ENCODE measurements at places on chromosomes 1 and 21. TPM values are rescaled to one million over a fixed set of nuclear protein-coding genes. Genes with fewer than 3 reads are reported as not detected.
A peak's percentile ranks its signal among the peaks of the same experiment; 100 is the strongest.

DNA sequence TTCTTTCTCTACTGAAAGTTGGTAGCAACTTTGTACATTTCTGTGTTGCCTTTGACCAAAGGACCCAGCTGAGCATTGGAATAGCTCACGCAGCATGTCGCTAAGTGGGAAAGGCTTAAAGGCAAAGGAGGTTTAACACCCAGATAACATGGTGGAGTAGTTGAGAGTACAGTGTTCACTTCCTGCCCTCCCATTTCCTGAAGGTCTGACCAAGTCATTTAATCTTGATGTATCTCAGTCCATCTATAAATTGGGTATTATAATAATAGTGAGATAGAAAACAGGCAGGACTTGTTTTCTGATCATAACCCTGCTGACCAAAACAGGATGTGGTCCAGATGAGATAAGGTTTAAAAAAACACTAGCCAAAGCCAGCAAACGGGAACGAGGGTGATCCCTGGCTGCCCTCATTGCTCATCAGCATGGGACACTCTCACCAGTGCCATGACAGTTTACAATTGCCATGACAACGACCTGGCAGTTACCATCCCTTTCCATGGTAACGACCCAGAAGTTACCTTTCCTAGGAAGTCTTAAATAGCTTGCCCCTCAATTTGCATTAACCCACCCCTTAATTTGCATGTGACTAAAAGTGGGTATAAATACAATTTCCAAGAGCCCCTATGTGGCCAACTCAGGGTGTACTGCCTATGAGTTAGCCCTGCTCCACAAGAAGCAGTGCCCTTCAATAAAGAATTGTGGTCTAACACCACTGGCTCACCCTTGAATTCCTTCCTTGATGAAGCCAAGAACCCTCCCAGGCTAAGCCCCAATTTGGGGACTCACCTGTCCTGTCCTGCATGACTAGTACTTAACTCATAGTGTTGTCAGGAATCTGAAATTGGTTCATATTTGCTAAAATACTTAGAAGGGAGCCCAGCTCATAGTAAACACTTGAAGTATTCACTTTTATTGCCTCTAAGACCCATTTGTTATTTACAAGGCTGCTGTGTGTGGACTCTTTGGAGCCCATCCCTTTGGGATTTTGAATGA, 28.4 kb upstream of the FHAD1 start:
- DNase-seq, result no peak

DNA sequence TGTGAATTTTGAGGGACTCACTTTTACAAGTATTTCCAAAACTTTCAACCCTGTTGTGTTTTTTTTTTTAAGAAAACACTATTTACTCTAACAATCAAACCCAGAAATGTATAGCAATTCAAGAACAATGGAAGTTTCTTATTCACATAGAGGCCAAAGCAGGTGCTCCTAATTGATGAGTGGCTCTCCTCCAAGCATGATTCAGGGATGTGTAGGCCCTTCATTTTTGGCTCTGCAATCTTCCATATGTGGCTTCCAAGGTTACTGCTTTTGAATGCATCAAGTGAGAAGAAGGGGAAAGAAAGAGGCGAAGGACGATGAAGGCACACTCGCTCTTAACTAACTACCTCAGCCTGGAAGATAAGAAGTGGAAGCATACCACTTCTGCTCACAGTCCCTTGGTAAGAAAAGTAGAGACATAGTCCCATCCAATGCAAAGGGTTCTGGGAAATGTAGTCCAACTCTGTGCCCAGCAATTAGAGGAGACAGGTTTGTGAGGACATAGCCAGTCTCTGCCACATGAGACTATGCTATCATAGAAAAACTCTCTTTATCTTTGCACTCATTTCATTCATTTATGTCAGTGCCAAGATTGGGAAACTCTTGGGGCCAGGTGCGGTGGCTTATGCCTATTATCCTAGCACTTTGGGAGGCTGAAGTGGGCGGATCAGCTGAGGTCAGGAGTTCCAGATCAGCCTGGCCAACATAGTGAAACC, 46.0 kb downstream of the OPTC start:
- no peak for DNase-seq

- DNase-seq, result no peak
Observed at GRCh38 chr1:65581119-65581518, 160.7 kb downstream of the LEPR start.

DNA sequence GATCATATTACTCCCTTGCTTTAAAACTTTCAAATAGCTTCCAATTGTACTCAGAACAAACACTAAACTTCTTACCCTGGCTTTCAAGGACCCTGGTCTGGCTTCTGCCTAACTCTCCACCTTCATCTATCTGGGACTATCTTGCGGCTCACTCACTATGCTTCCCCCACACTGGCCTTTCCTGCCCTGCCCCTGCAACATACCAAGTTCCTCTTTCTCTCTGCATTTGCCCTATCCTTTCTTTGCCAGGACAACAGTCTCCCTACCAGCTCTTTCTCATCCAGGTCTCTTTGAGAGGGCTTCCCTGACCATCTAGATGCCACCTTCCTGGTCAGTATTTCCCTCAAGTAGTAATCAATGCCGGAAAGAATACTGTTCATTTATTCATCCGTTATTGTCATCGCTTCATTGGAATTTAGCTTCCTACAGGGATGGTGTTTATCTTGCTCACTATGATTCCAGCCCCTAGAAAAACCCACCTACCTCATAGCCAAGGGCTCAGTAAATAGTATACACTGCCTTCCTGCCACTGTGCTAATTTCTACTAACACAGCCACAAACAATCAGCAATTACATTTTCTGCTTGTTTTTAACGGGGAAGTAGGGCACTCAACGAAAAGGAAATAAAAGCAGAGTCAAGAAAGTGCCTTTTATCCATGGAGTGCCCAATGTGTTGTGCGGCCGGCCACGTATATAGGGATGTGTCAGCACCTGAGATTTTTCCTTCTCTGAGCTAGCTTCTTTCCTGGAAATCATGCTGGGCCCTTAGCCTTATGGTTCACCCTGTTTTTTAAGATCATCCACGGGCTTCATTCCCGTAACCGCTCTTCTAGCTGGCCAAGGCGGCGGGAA, 521 bp upstream of the CDC7 start:
- DNase-seq, result no peak

DNA sequence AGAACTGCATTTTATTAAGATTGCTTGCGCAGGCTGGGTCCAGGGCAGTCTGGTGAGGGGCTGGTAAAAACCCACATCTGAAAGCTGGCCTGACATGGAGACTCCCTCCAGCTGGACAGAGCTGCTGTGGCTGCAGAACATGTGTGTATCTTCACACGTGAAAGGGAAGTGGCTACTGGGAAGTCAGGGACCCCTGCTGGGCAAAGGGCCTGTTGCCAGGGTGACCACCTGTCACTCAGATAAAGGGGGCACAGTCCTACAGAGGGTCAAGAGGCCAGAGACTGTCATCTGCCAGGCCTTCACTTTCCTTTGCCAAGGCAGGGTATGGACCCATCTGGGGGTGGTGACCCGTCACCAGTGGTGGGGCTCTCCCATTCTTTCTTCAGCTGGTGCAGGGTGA, 17.5 kb downstream of the NKAIN1 start:
- no peak for DNase-seq

GRCh38 chr1:234976861-234977680, 151.6 kb downstream of the TOMM20 start:
- no peak for DNase-seq

DNA sequence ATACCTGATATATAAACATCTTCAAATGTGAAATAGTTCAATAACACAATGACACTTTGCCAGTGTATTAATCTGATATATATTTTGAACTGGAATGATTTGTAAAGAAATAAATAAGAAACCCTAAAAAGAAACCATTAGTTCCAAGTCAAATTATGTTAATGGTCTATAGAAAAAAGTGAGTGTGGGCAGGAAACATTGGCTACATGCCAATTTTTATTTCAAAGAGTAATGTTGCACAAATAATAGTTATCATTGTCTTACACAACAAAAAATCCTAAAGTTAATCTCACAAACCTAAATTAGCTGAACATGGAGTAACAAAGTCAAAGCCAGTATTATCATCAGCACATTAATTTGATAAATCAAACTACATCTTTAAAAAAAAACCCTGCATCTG, 37.9 kb upstream of the BATF3 start:
- no peak for DNase-seq

- no peak for DNase-seq
Observed at GRCh38 chr1:45545019-45545493, 5.6 kb upstream of the AKR1A1 start.

GRCh38 chr1:172895050-172895460, 155.7 kb downstream of the TNFSF18 start:
- no peak for DNase-seq

GRCh38 chr1:45299981-45300668, 26.6 kb upstream of the HPDL start:
- DNase-seq, result peak; percentile 68

- no peak for DNase-seq
Observed at GRCh38 chr1:41864471-41865040, 54.2 kb downstream of the HIVEP3 start.

- DNase-seq, result no peak
Observed at GRCh38 chr1:111837393-111837792, 81.7 kb downstream of the DDX20 start.

DNA sequence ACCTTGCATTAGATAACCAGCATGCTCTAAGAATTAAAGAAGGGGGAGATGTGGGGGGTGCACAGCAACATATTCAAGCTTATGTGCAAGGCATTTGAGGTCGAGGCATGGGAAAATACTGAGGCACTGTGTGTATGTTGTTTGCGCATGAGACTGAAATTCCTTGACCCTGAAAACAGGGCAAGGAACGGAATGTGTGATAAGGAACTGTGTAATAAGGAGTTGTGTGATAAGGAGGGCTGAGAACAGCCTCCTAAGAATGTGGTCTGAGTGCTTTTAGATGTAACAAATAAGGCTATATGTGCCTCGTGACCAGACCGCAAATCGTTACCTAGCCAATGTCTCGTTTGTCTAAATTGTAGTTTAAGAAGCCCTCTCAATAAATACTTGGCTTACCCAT, 26.5 kb upstream of the ITLN1 start:
- no peak for DNase-seq

GRCh38 chr1:86856196-86856595, 57.7 kb downstream of the SELENOF start:
- no peak for DNase-seq

DNA sequence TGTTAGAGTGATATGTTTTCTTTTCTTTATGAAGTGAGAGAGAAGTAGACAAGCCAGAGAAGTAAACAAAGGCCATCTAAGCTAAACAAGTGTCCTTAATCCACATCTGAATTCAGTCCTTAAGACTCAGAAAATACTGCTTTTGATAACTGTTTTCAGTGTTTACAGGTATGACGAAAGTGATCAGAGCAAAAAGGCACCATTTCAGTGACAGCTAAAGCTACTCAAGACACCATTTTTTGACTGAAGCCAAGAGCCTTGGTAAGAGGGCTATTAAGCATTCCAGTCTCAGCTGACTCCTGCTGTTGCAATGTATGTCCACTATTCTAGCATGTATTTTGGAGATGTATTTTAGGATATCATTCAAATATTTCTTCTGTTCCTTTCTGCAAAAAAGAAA, 4.1 kb downstream of the KMO start:
- no peak for DNase-seq

GRCh38 chr1:12565966-12566352, 52.1 kb downstream of the DHRS3 start:
- DNase-seq, result no peak

DNA sequence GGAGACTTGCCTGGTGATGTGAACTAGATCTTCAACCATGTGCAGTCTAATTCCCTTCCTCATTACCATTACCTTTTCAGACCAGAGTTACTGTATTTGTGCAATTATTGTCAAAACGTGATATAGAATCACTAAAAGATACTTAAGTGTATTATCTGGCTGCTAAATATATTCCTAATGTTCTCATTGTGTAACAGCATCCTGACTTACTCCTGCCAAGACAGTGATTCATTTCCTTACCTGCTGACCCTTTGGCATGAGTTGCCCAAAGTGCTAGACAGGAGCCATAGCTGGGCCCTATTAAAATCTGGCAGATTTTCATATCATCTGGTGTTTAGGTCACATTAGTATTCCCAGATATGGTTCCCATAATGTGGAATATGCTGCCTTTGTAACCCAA, 598.3 kb upstream of the CAMK1G start:
- DNase-seq, result no peak

GRCh38 chr1:74010206-74010605, 187.8 kb downstream of the LRRIQ3 start:
- DNase-seq, result no peak

Gene SELP
- total RNA-seq, result 1.3 TPM

Gene IRF2BP2
- total RNA-seq, result 183 TPM

Gene TTLL7
- not detected for total RNA-seq

Gene ATAD3C
- 0.49 TPM for total RNA-seq

Gene FOXD3
- not detected for total RNA-seq

Gene ELAPOR1
- total RNA-seq, result 7.0 TPM

Gene SH2D5
- total RNA-seq, result not detected

Gene CLDN8
- not detected for total RNA-seq

Gene C8B
- total RNA-seq, result not detected

Gene MORC3
- 80.7 TPM for total RNA-seq

Gene TRAF5
- 74.3 TPM for total RNA-seq

Gene DTL
- total RNA-seq, result 0.19 TPM

Gene SLC5A9
- total RNA-seq, result not detected
